NCI-H1048 (cell line): ENCODE measurements at places on chromosomes 6 and 20.
A peak's percentile ranks its signal among the peaks of the same experiment; 100 is the strongest.

GRCh38 chr6:137412562-137412961 lies 81.6 kb downstream of the OLIG3 start:
- DNase-seq: no peak

DNA sequence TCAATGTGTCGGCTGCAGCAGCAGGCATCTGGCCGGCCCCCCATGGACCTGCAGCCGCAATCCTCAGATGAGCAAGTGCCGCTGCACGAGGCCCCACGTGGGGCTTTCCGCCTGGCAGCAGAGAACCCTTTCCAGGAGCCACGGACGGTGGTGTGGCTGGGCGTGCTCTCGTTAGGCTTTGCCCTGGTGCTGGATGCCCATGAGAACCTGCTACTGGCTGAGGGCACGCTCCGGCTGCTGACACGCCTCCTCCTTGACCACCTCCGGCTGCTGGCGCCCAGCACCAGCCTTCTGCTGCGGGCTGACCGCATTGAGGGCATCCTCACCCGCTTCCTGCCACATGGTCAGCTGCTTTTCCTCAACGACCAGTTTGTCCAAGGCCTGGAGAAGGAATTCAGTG lies 3.5 kb downstream of the AP5S1 start:
- no peak for DNase-seq

- no peak for DNase-seq
Measured at GRCh38 chr6:91509711-91510110, 922.8 kb upstream of the MAP3K7 start.

DNA sequence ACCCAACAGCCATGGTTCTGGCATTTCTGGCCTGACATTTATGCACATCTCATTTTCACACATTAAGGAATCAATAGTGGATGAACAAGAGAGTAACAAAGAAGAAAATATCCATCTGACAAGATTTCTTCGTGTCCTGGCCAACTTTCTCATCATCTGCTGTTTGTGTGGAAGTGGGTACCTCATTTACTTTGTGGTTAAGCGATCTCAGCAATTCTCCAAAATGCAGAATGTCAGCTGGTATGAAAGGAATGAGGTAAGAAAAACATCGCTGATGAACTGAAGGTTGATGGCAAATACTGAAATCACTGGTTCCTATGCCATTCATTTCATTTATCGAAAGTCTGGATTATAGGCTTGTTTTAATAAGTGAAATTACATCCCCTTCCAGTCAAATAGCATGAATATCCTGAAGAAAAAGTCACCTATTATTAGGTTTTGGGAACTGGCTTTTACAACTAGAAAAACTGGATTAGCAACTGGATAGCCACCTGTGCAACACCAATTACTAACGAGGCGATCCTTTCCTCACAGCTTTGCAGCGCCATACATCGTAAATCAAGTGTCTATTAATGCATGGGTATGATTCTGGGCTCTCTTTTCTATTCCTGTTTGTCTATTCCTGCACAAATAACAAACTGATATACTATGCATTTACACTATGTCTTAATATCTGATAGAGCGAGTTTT lies 50.2 kb upstream of the NOP56 start:
- DNase-seq: no peak

GRCh38 chr6:141482796-141483597 lies 649.7 kb upstream of the GJE1 start:
- DNase-seq: no peak

DNA sequence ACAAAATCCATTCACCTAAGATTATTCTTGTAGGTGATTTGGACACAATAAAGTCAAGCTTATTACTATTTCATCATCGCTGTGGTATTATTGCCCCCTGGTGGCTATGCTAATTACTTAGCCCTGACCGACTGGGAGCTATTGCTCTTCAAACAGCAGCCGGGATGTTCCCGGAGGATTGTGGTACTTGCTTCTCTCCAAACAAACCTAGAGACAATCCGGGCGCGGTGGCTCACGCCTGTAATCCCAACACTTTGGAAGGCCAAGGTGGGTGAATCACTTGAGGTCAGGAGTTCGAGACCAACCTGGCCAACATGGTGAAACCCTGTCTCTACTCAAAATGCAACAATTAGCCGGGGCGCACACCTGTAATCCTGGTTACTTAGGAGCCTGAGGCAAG lies 15.4 kb upstream of the STMND1 start:
- peak; percentile 25 for DNase-seq

DNA sequence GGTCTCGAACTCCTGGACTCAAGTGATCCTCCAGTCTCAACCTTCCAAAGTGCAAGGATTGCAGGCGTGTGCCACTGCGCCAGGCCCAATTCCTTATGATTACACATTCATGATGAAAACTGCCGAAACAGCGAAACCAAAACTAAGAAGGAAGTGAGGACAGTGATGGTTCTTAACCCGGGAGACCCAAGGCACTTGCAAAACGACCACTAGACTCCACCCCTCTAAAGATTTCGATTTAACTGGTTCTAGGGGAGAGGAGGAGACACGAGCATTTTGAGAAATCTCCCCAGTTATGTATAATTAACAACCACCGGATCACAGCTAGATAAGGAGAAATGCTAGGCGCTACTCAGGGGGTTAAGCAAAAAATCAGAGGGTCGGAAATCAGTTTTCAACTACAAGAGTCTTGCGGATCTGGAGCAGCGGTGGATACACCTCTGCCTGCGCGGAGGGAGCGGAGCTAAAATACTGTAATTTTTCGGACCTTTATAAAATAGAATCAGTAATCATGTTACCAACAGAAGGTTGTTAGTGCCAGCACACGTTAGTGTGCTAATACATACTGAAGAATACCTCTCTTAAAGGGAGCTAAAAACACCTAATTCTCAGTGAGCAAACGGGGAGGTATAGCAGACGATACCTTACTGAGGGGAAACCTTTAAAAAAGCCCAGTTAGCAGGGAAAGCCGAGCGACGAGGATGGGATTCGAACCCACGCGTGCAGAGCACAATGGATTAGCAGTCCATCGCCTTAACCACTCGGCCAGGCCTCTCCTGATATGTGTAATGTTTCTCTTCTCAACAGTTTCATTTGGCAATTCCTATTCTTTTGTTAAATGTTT lies 60.0 kb upstream of the BTN3A2 start:
- no peak for DNase-seq

- DNase-seq: no peak
Measured at GRCh38 chr20:36720510-36720909, 25.4 kb downstream of the NDRG3 start.
